ENCODE measurements at places on chromosomes 1 and 21.

DNA sequence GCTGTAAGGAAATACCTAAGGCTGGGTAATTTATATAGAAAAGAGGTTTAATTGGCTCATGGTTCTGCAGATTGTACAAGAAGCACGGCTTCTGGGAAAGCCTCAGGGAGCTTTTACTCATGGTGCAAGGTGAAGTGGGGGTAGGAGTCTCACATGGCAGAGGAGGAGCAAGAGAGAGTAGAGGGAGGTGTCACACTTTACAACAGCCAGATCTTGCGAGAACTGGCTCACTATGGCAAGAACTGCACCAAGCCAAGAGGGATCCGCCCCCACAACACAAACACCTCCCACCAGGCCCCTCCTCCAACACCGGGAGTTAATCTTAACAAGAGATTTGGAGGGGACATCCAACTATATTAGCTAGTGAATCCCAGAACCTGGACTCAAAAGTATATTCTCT, 135.4 kb upstream of the SOD1 start:
- no peak for DNase-seq

- DNase-seq, result no peak
These were observed 16.4 kb downstream of the HTR1D start for GRCh38 chr1:23200883-23201282.

GRCh38 chr1:244049162-244050013, 1.7 kb upstream of the ZBTB18 start:
- DNase-seq, result no peak

DNA sequence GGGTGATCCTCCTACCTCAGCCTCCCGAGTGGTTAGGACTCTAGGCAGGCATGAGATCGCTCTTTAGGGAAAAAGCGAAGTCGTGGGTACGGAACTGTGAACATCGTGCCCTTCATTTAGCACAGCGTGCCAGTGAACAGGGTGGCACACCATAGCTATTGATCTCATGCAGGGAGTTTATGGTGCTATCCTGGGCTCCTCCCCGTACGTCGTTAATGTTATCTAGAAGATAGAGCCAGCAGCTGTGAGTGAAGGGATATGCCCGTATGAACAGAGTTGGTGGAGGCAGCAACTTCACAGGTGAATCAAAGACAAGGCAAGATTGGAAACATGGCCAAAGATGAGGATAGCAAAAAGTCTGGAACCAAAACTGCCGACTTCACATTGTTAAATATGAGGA, 11.2 kb downstream of the CLCN6 start:
- no peak for DNase-seq

- no peak for DNase-seq
These were observed 12.8 kb downstream of the CAP1 start for GRCh38 chr1:40053138-40053887.

DNA sequence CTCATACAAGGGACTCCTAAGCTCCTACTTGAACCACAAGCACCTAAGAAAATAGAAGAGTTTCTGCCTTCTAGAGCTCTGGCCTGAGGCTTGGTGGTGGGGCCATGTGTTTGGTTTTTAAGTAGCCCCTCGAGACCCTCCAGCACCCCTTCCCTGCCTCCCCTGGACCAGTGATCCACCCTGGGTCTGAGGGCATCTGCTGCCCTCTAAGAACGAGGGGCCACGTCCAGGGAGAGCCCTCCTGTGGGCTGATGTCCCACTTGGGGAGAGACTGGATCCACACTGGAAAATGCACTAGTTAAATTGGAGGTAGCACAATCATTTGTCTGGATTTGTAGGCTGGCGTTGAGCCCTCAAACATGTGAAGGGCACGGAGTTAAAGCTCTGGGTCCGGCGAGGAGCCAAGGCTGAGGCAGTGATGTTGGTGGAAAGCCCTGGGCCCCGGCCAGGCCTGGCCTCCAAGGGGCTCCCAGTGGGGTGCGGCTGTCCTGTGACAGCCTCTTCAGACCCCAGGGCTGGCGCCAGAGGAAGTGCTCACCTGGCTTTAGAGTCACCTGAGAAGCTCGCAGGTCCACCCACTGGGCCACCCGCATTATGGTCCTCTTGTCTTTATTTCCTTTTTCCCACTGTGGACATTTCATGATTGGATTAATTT, 65.2 kb downstream of the SLC37A1 start:
- DNase-seq, result no peak

All from astrocyte of the spinal cord (primary cell).